ENCODE measurements at places on chromosomes 6 and 20. TPM values are rescaled to one million over a fixed set of nuclear protein-coding genes. Genes with fewer than 3 reads are reported as not detected.

DNA sequence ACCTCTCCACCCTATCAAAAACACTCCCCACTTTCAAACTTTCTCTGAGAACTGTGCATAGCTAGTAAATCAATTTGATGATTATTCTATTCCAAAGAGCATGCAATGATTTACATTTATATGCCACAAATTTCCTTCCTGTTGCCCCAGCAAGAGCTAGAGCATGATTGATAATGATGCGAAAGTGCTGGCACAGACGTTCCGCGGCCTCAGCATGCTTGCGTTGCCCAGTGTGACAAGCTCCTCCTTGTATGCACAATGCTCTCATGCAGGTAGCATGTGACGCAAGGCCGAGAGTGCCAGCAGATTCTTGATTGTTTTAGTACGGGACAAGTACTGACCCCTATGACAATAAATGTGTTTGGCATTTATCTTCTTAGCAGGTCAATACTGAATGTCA lies 696.3 kb upstream of the SLC35B3 start:
- DNase-seq: no peak

DNA sequence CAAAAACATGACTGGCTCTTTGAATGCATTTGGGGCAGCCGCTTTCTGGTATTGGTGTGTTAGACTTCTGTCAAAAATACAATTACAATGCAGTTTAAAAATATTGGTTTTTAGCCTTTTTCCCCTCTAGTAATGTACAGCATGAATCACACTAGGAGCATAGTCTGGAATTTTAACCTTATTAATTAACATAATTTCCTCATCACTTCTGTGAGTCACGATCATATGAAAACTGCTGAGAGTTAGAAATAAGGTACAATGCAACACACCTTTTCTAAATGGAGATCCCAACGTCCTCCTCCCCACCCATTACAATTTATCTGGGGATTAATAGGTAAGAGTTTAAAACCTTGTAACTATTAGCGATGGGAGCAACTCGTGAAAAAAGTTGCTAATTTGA lies 297.1 kb upstream of the RIMS1 start:
- no peak for DNase-seq

DNA sequence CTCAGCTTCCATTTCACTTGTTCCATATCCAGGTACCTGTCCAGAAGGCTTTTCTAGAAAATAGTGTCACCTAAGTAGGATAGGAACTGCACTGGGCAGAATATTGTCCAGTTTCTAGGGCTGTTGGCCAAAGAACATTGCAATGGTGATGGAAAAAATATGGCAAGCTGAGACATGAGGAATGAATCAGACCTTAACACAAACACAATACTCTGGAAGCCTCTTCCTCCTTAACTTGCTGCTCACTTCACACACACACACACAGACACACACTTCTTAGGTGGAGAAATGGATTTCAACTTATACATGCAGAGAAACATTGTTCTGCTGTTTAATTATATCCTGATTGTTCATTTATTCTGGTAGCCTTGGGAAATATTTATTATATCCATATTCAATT lies 203.0 kb upstream of the RGS17 start:
- no peak for DNase-seq

GRCh38 chr6:168134560-168135201 lies 55.7 kb upstream of the FRMD1 start:
- no peak for DNase-seq

DNA sequence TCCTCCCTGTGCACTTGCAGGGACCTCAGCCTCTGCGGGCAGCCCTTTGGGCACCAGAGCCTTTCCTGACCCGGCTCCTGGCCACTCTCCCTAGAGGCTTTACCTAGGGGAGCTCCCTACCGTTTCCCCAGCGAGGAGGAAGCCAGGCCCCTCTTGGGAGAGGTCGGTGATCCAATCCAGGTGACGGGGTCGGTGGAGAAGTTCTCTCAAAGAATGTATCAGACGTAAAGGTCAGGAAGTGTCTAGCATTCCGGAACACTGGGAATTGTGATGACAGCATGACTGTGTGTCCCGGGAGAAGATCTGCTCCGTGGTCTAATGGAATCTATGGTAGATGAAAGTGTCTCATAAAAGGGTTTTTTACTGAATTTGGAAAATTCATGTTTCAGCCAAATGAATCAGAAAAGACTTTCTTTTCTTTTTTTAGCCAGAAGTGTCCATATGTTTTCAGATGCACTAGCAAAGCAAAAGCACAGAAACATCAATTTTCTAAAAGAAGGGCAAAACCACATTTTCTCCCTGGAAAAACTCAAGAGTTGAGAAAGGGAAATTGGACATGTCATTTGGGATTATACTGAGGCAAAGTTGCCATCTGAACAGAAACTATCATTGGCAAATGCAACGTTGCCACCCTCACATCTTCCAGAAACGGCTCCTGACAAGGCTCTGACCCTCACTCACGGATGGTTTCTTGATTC lies 289.4 kb downstream of the THBS2 start:
- DNase-seq: no peak

- no peak for DNase-seq
Observed at GRCh38 chr20:24422091-24422760, 47.2 kb upstream of the SYNDIG1 start.

DNA sequence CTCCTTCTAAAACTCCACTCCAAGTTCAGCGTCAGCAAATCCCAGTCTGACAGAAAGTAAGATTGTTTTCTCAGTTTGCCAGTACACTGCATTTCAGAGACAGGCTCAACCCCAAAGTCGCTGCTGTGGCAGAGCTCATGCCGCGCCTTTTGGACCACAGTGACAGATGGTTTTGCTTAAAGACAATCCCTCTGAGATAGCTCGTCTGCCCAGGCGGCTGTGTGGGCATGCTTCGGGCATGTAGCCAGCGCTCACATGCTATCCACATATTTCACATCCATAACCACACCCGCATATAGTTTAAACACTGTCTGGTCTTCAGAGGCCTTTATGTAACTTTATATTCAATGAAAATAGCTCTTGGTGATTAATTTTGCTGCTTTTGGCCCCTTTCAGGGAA lies 14.7 kb upstream of the PXDC1 start:
- no peak for DNase-seq

GRCh38 chr20:42261766-42262270 lies 643.6 kb upstream of the CHD6 start:
- no peak for DNase-seq

ADGRF5 gene
- total RNA-seq: 6.5 TPM

NINL gene
- total RNA-seq: 20.0 TPM

OR2B3 gene
- total RNA-seq: not detected

LIN28B gene
- 0.41 TPM for total RNA-seq

Measured in frontal cortex (tissue), 4 donors.